AG04450 (cell line): ENCODE measurements at places on chromosomes 2 and 18.

GRCh38 chr2:57084697-57085281 is 901.0 kb downstream of the CCDC85A start:
- DNase-seq: no peak

DNA sequence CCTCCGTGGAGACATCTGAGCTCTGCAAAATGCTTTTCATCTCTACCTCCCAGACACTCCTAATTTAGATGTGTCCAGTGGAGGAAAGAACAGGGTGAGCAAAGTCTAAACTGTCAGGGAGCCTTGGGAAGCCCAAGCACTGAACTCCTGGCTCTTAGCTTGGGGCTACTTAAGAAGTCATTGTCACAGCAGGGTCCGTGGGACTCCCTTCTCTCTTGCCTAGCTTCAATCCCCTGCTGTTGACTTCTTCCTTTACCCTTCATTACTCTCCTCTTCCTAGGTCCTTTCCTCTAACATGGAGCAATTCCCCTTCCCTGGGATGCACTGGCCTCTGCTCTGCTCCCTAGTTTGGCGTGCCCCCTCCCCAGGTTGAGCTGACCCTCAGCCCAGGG is 3.4 kb downstream of the OSR1 start:
- DNase-seq: no peak

- no peak for DNase-seq
Measured at GRCh38 chr2:118973542-118973951, 31.6 kb downstream of the MARCO start.

GRCh38 chr2:60959501-60959900 is 58.0 kb upstream of the PEX13 start:
- no peak for DNase-seq

GRCh38 chr2:217452928-217453327 is 549.9 kb downstream of the TNS1 start:
- DNase-seq: no peak

DNA sequence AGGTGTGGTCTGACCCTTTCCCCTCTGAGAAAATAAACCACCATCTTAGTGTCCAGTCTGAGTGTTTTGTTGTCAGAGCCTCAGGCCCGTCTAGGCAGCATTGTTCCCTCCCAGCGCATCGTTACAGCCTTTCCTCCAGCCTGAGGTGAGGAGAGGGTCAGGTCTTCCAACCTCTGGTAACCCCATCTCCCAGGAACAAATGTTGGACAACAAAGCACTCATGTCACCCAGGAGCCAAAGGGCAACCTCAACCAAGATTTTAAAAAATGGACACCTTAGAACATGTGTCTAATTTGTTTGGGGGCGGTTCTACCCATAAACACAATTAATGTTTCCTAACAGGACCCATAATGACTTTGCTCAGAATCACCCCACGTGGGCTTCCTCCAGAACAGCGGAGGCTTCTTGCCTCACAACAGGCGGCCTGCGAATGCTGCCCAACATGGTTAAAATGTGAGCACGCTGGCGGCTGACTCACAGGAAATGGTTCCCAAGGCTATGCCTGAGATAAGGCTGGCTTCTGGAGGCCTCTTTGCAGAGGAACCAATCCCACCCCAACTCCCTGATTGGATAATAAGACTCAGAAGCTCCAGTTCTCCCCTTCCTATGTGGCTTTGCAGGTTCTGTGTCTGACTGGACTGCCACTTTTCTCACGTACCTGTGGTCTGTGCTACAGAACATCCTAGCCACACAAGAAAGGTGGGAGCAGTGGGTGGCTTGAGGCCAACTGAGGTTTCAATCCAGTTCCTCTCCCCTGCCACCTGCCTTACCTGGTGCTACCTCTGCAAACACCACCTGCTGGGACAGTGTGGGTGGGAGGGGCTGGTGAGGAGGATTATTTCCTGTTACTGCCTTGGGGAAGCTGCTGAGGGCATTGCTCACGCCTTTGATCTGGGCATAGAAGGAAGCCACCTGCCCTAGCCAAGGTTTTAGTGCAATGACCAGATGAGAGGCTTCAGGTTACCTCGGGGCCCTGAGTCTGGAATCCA is 108.8 kb downstream of the B3GNT2 start:
- no peak for DNase-seq

- no peak for DNase-seq
Measured at GRCh38 chr2:75790121-75790813, 79.6 kb upstream of the GCFC2 start.

- DNase-seq: no peak
Measured at GRCh38 chr18:56516789-56517188, 121.6 kb downstream of the TXNL1 start.
